Stimulated activated CD4-positive, alpha-beta T cell treated with anti-CD3 and anti-CD28 coated beads, Interleukin-15, amount 100 ng/mL, for 1 hour (primary cell): ENCODE measurements at places on chromosomes 2 and 18.

DNA sequence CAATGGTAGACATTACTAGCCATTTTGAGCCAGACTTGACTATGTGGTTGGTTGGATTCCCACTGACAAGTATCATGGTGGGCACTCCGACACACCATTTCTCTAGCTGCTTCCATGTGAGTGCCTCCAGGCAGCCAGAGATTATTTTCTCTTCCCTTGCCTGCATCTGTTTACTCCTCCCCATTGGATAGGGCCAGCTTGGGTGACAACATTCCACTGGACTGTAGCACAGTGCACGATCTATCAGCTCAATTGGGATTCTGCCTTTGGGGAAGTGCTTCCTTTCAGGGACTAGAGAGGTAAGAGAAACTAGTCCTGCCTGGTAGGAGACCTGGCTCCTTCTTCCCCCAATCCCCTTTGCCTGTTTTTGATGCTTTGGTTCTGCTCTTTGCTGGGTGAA is 49.0 kb upstream of the MAP4K3 start:
- no peak for DNase-seq

DNA sequence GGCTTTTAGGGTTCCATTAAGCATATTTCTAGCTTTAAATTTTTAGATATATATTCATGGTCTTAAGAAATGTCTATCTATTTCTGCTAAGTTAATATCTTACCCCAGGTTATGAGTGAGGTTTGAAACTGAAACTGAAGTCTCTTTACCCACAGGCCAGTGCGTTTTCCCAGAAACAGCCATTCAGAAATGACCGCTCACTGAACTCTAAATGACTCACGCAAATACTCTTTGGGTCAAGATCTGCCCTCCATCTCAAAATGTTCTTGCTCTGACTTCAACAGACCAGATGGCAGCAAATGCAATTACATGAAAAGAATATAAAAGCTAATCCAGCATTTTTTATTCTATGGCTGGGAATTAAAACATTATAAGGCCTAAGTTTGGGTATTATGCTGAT is 315.2 kb downstream of the TDRD15 start:
- DNase-seq, result no peak

DNA sequence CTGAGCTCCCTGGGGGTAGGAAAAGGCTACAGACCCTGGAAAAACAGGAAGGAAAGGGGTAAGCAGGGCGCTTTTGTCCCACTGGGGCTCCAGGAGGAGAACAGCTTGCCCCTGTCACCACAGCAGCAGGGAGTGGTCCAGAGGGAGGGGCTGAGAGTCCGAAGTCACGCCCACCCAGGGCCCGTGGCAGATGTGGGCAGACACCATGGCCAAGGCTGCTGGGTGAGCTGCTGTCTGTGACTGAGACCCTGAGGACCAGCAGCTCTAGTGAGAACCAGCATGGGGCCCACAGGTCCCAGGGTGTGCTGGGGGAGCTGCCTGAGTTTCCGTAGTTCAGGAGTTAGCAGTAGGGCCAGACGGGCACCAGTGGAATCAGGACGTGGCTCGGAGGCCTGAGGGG is 162.0 kb downstream of the SPP2 start:
- no peak for DNase-seq

DNA sequence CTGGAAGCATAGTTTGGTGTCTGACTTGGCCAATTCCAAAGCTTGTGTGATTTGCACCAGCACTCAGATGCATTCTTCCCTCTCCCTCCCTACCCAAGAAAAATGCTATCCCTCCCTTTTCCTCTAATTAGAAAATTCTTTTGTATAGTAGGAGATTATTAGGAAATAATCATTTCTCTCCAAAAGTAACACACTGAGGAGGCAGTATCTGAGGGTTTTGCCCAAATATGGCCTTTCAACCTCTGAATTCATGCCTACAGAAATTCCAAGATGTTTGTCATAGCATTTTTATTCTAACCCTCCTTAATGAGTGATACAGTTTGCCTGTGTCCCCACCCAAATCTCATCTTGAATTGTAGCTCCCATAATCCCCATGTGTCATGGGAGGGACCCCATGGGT is 5.0 kb upstream of the TMEM18 start:
- no peak for DNase-seq

DNA sequence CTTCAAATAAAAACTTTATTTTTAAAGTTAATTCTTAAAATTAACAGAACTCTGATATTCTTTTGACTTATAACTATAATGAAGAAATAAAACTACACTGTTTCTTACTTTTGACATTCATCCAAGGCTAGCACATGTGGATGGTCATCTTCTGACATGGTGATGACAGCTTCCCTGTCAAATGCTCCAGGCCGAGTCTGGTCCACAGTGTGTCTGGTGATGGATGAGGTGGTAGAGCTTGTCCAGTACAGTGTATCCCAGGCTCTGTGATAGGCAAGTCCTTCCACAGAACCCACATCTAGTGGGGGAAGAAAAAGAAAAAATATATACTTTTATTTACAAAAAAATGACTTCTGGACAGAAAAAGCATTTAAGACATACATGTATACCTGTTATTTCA is 1529.5 kb downstream of the LRP1B start:
- no peak for DNase-seq

GRCh38 chr18:5966514-5966913 is 71.2 kb upstream of the TMEM200C start:
- no peak for DNase-seq

DNA sequence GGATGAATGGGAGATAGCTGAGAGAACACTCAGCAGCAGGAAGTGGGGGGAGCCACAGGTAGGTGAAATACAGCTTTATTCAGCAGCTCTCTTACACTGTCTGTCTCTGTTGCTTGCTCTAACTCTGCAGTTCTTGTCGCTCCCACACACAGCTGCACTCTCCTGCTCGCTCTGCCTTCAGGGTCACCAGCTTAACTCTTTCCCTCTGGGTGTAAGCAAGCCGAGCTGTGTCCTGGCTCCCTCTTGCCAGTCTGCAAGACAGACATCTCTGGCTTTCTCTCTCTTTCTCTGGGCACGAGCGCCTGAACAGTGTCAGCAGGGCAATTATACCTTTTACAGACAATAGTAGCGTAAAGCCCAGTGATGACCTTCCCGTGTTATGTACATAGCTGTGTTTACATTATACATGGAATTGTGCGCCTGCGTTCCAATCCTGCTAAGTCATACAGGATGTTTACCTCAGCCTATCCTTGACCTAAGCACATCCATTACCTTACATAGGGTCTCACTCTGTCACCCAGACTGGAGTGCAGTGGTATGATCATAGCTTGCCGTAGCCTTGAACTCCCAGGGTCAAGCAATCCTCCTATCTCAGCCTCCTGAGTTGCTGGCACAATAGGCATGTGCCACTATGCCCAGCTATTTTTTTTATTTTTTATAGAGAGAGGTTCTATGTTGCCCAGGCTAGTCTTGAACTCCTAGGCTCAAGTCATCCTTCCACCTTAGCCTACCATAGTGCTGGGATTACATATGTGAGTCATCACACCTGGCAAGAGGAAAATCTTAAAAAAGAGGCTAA is 57.8 kb upstream of the CHN1 start:
- DNase-seq, result no peak

GRCh38 chr2:173021939-173022371 is 53.7 kb upstream of the MAP3K20 start:
- DNase-seq, result no peak

GRCh38 chr2:176414641-176415040 is 145.4 kb downstream of the MTX2 start:
- no peak for DNase-seq

GRCh38 chr2:60466161-60466702 is 87.2 kb downstream of the BCL11A start:
- DNase-seq, result no peak

DNA sequence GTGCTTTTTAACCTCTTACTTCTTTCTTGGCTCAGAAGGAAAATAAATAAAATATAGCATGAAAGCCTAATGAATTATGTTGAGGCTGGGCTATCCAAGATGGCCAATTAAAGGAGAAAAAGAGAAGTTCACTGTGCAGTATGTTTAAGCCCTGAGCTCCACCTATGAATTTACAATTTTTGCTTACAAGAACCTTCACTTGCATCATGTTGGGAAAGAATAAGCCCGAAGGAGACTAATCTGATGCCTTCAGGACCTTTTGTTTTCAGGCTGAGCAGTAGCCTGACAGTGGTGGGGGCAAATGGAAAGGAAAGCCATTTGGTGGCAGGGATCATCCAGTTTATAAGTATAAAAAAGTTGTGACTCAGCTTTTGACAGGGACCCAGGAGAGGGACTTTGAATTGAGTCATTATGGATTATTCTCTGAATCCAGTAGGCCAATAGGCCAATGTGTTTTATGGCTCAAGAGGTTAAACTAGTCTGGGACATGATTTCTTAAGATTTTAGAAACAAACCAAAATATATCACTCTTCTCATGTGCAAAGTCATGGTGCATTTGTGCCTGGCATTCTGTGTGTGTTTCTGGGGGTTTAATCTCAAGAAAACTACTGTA is 56.9 kb downstream of the E2F6 start:
- DNase-seq, result no peak

DNA sequence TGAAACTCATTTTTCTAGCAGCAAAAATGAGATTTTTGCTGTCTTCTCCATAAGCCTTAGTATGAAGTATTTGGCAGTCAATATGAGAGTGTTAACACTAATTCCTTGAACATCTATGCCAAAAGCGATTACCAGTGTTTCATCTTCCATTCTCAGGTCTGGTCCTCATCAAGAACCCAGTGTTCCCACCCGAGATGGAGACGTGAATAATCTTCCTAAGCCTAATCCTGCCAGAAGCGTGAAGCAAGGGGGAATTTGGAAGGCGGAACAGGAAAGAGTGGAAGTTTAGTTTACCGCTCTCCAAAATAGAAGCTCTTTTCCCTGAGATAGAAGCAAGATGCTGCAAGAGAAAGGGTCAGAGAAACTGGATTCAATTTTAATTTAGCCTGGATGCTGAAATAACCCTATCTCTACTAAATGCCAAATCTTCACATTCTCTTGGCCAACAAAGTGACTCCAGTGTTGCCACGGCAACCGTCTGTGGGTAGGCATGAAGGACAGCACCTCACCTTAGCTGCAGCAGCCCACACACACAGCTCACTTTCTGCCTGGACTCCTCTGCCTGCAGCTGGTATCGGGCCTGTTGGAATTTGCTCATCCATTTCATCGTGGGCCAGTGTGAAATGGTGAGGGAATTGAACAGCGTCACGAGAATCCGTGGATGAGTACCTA is 711.1 kb downstream of the CBLN2 start:
- no peak for DNase-seq

DNA sequence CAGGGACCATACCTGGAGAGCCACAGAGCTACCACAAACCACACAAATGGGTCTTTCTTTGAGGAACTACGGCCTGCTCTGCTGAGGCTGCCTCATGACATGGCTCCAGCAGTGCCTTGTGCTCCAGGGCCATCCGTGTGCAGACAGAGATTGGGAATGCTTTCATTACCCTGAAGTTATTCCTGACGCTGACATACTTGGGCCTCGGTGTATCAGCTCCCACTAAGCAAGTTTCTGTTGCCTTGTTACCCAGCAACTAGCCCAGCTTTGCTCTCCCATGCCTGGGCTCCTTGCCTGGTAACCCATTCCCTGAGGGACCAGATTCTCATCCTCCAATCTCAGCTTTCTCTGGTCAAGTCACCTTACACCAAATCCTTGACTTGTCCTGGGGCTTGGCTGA is 80.3 kb upstream of the FZD7 start:
- no peak for DNase-seq

DNA sequence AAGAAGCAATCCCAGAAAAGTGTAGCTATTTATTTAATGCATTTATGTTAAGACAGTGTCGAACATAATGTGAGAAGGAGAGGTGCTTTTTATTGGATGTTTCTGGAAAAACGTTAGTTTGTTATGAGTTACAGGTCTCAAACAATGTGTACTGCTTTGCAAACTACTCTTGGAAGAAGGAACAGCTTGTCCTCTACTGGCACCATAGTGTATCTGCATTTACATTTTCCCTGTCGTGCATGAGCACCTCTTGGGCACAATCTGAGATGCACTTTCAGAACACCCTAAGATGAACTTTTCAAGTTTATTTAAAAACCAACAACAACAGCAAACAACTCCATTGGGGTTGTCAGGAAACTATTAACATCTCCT is 22.8 kb downstream of the CCNYL1 start:
- DNase-seq, result no peak

DNA sequence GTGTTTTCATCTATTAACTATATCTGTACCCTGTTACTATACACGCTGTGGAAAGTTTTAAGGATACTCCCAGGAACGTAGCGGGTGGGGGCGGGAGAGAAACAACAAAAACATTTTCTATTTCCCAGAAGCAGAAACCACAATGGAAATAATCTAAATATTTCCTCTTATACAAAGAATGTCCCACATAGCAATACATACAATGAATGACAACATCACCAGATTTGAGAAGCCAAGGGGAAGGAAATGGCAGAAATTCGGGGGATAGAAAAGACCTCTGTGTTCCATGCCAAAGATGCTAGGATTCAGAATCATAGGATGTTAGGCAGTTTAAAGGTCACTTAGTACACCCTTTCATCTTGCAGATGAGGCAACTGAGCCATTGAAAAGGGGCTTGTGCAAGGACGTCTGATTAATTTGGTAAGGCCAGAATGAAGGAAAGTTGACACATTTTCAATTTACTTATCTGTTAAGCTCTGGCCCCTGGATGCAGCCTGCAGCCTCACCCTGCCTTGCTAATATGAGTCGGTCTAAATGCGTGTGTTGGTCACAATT is 41.1 kb upstream of the SCYGR1 start:
- no peak for DNase-seq

GRCh38 chr18:11369556-11369955 is 220.2 kb upstream of the PIEZO2 start:
- DNase-seq, result no peak

- no peak for DNase-seq
Observed at GRCh38 chr18:27871726-27872125, 305.2 kb downstream of the CDH2 start.

DNA sequence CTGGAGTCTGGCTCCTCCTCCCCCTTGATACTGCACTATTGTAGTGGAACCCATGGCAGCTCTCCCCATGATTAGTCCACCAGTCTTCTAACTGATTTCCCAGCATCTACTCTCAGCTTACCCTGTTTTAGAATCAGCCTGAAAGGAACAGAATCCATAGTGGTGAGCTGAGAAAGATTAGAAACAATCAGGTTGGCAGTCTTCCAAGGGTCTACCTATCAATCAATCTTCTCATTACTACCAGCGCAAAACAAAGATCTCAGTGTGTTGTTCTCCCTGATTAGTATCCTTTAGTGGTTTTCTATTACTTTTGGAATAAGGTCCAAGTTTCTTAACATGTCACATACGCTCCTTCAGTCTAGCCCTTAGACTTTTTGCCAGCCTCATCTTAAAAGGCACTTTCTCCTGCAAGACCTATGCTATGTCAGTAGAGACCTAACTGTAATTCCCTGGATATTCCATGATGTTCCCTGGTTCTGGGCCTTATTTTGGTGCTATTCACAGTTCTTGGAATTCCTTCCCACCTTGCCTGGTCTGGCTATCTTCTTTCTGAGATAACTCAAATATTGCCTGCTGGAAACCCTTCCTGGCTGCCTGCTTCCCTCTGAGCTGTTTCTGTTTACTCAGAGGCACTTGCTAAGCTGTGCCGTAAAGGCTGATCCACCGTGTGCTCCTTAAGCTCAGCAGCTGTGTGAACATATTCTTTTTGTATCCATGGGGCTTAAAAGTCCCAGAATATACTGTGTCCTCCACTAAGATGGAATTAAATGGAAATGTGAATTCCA is 32.6 kb downstream of the LAMA3 start:
- no peak for DNase-seq

- DNase-seq, result no peak
Observed at GRCh38 chr2:15913146-15913545, 27.2 kb upstream of the MYCN start.

GRCh38 chr2:66322506-66323260 is 112.2 kb upstream of the MEIS1 start:
- DNase-seq, result no peak
